ENCODE measurements at places on chromosomes 3 and 15.

- no peak for DNase-seq
These were observed 56.5 kb downstream of the HEG1 start for GRCh38 chr3:124999317-124999716.

- no peak for DNase-seq
These were observed 67.4 kb downstream of the MYLK start for GRCh38 chr3:123816673-123817207.

DNA sequence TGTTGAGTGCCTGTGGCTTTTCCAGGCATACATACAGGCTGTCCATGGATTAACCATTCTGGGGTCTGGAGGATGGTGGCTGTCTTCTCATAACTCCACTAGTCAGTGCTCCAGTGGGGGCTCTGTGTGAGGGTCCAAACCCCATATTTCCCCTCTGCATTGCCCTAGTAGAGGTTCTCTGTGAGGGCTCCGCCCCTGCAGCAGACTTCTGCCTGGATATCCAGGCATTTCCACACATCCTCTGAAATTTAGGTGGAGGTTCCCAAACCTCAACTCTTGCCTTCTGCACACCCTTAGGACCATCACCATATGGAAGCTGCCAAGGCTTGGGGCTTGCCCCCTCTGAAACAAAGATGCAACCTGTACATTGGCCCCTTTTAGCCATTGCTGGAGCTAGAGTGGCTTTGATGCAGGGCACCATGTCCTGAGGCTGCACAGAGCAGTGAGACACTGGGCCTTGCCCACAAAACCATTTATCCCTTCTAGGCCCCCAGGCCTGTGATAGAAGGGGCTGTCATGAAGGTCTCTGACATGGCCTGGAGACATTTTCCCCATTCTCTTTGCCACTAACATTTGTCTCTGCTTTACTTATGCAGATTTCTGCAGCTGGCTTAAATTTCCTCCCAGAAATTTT, 400.1 kb upstream of the MDFIC2 start:
- DNase-seq: no peak

DNA sequence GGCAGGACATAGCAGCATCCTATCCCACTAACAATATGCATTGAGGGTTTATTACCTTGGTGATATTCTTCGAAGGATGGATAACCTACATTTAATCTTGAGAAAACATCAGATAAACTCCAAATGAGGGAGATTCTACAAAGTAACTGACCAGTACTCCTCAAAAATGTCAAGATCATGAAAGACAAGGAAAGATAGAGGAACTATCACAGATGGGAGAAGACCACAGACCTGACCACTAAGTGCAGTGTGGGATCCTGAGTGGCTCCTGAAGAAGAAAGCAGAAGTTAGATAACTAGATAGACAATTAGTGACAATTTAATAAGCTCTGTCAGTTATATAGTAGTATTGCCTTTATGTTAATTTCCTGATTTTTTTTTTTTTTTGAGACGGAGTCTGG, 17.7 kb upstream of the CGNL1 start:
- DNase-seq: no peak

DNA sequence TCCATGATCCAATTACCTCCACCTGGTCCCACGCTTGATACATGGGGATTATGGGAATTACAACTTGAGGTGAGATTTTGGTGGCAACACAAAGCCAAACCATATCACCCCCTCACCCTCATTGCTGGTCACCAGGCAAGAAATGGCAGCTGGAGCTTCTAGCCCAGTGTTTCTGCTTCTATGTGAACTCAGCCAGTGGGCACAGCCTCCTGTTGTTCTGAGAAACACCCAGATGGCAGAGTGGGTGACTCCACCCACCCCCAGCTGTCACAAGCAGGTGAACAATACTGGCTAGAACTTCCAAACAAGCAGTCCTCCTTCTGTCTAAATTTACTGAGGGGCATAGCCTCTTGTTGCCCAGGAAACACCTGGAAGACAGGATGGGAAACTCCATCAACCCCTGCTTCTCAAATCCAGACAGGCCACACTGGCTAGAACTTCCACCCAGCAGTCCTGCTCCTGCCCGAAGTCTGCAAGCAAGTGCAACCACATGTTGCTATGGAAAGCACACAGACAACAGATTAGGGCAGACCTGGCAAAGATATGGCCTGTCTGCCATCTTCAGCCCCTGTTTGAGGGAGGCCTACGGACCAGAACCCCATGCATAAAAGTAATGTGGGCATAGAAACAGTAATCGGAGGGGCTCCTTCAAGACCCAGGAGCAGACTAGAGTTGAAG, 114.1 kb downstream of the DTWD1 start:
- no peak for DNase-seq

DNA sequence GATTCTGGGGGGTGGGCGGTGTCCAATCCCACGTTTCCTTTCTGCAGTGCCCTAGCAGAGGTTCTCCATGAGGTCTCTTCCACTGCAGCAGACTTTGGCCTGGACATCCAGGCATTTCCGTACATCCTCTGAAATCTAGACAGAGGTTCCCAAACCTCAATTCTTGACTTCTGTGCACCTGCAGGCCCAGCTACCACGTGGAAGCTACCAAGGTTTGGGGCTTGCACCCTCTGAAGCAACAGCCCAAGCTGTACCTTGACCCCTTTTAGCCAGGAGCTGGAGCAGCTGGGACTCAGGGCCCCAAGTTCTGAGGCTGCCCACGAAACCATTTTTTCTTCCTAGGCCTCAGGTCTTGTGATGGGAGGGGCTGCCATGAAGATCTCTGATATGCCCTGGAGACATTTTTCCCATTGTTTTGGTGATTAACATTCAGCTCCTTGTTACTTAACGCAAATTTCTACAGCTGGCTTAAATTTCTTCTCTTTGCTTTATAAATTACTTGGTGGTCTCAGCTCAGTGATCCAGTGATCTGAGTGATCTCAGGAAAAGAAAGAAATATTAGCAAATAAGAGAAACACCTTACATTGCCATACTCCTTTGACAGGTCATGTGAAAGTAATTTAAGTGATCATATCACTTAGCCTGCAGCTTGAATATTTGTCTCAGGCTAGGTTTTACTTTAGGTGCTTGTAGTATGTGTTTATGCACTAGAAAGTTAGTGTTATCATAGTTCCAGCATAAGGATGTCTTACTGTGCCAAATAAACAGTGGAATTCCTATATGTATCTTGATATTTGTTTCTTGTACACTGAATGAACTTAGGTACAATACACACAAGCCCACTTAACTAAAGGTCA, 3.0 kb downstream of the SNAP23 start:
- no peak for DNase-seq

DNA sequence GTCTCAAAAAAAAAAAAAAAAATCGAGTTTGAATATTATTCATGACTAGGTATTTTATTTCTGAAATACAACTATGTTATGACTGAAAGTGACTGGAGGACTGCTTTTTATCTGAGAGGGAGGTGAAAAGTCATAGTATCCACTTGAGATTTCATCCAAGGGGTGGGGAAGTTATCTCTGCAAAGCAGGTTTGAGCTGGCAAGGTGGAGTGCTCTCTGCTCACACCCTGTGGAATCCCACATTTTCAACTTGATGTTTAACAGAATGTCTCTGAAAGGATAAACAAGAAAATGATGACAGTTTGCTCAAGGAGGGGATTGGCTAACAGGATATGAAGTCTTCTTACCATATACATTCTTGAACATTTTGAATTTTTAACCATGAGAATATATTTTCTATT, 27.3 kb upstream of the SEC62 start:
- DNase-seq: no peak

DNA sequence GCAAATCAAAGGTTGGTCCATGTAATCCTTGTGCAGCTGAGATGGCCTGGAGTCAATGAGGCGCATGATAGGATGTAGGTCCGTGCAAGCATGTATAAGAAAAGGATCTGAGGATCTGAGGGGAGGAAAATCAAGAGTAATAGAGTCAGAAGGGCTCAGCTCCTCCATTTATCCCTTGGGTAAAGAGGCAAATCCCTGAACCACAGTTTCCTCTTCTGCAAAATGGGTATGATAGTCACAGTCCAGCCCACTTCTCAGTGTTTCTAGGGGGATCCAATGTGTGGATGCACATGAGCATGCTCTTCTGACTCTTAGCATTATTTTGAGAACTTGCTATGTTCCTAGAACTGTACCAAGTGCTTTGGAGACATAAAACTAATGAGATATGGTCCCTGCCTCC, 67.9 kb downstream of the BFSP2 start:
- DNase-seq: no peak

GRCh38 chr3:36893137-36893557, 51.7 kb downstream of the TRANK1 start:
- peak; percentile 45 for DNase-seq

DNA sequence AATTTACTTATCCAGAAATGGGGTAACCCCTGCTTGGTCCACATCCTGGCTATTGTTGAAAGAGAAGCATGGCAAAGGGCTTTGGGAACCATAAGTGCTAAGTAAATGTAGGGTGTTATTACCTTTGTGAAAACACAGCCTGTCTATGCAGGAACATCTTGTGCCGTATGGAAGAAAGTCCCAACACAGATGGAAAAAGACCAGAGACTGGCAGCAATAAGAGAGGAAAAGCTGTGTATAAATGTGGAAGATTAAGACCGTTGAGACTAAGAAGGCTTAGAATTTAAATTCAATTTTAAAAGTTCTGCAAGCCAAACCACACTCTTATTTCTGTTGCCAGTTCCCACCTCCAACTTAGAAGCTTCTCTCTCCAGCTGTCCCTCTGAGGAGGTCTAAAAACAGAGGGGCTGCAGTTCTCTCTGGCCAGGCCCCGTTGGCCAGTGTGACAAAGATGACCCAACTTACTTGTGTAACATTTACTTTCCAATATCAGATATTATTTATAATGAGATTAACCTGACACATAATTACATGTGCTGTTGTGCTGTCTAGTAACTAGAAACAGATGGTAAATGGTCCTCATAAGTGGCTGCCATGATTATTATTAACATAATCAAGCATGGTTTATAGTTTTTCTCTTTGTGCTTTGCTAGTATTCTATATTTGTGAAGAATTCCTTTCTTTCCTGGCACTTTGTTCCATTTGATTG, 7.0 kb downstream of the MINDY4B start:
- no peak for DNase-seq

- DNase-seq: no peak
These were observed 18.9 kb upstream of the ONECUT1 start for GRCh38 chr15:52808996-52809395.

- DNase-seq: no peak
These were observed 4.5 kb downstream of the DNAJC13 start for GRCh38 chr3:132421832-132422231.

GRCh38 chr3:123267821-123268220, 66.1 kb downstream of the SEC22A start:
- DNase-seq: no peak

DNA sequence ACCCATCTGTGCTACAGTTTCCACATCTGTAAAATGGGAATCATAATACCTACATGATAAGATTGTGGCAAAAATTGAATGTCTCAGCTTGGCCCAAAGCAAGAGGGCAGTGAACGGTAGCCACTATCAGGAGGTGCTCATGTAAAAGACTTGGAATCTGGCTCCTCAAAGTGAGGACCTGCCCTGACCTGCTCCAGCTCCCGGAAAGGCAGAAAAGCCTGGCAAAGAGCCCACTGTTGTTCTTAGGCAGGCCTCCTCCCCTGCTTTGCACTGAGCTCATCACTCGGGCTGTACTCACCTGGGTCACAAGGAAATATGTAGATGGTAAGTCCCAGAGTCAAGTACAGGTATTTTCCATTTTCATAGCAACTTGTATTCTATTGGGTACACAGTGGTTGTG, 250.7 kb upstream of the TBL1XR1 start:
- DNase-seq: no peak

- no peak for DNase-seq
These were observed 114.3 kb downstream of the LIPC start for GRCh38 chr15:58546066-58546591.

DNA sequence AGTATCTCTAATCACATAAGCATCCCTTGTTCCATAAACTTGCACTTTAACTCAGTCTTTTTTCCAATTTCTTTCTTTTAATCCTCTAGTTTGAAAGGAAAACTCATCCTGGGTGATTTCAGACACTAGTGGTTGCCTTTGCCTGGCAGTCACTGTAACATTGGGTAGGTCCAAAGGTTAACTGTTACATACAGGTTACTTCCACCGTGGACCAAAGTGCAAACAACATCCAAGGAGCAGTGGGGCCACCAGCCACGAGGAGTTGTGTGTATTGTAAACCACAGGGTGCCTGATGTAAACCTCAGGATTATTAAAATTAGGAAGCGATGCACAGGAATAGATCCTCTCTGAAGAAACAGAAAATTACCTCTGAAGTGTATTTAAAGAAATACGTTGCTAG, 75.0 kb downstream of the HCN4 start:
- no peak for DNase-seq

DNA sequence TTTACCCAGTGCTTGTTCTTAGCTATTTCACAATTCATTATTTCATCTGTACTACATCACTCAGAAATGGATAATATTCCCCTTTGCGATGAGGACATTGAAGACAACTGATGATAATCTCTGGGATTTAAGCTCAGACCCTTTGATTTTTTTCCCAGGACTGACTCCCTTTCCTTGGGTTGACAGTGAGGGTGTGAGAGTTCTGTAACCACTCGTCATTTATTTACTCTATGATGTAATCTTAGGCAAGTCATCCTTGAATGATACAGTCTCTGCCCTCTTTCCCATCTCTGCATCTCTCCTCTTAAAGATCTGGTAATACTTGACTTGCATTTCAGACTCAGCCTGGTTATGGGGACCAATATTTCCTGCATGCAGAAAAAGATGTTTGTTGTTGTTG, 1041.7 kb downstream of the AGBL1 start:
- DNase-seq: no peak

- no peak for DNase-seq
These were observed 2.1 kb downstream of the RAB43 start for GRCh38 chr3:129119365-129120100.

GRCh38 chr3:173869766-173870165, 472.2 kb downstream of the NLGN1 start:
- DNase-seq: no peak

- no peak for DNase-seq
These were observed 64.7 kb downstream of the ATP13A4 start for GRCh38 chr3:193489949-193490348.

DNA sequence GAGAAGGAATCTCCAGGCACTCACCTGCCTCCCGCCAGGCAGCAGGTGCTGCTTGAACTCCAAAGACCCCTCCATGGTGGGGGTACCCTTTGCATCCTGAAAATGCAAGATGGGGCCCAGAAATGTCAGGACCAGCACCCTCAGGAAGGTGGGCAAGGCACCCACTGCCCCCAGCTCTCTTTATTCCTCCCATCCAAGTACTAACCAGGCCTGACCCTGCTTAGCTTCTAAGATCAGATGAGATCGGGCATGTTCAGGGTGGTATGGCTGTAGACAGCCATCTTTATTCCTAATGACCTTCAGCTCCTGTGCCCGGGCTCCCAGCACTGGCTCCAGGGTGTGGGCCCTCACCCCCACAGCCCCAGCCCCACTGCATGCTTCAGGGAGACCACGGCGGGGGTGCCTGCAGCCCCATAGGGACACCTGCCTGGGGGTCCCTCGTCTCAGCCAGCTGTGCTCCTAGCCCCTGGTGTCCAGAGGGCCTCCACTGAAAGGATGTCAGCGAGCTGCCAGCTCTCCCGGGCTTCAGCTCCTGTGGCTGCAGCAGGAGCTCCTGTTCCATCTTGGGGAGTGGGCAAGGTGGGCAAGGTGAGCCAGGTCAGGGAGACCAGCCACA, 13.2 kb downstream of the PLA2G4B start:
- DNase-seq: no peak
